ENCODE measurements at places on chromosomes 16 and 17.

DNA sequence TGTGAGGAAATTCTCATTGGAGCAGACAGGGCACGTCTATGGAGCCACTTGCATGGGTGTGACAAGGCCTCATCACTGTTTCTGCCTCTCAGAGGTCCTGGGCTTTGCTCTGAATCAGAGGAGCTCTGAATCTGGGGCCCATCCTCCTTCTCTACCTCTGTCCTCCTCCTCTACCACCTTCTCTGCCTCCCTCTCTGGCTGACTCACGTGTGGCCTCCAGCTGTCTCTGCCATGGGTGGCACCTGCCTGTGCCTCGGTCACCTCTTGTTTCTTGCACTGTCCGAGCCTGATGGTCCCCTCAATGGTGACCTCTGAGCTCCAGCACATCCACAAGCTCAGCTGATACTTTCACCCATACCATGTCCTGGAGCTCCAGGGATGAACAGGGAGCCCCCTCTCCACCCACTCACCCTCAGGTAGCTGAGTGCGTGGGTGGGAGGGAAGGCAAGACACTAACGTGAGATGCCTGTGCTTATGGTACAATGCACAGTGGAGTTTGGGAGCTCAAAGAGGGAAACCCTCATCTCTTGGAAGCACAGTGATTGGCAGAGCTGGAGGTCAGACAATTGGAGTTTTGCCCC is 116.4 kb upstream of the CRHR1 start:
- no peak for DNase-seq

- no peak for DNase-seq
Measured at GRCh38 chr17:60147553-60148223, 2.1 kb upstream of the CA4 start.

GRCh38 chr17:80899402-80900268 is 92.0 kb upstream of the CHMP6 start:
- DNase-seq, result peak; percentile 55

DNA sequence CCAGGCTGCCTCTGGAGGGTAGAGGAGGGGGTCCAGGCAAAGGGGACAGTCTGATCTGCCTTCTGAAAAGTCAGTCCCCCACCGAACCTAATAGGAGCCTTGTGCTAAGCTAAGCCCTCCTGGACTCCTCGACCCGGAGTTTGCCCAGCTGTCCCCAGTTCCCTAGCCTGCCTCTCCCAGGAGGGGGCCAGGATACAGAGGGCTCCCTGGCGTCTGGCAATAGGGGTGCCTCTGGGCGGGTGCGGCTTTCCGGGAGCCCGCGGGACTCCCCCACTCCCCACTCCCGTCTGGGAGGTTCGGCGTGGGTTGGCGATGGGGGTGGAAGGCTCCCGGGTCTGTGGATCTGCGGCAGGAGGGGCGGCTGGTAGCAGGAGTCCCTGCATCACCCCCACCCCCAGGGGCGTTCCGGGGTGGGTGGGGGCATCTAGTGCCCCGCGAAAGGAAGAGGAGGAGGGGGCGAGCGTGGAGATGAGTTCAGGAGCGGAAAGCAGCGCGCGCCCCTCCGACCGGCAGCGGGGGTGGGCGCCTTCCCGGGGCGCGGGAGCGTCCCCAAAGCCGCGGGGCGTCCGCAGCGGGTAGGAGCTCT is 1.2 kb downstream of the GSG1L start:
- DNase-seq, result no peak

DNA sequence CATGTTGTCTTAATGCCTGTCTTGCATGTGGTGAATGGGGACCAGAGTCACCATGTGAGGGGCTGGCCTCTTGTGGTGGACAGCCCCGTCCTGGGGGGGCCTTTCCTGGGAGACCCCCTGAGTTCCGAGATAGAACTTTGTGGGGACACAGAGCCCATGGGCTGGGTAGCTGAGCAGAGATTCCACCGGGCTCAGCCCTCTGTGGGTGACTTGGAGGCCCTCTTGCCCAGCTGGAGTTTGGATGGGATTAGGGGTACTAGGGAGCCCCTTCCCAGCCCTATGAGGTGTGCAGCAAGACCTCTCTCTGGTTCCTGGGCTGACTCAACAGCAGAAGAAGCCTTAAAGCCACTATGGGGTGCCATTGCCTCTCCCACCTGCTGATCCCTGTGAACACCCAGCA is 38.1 kb downstream of the MRC2 start:
- DNase-seq, result no peak

DNA sequence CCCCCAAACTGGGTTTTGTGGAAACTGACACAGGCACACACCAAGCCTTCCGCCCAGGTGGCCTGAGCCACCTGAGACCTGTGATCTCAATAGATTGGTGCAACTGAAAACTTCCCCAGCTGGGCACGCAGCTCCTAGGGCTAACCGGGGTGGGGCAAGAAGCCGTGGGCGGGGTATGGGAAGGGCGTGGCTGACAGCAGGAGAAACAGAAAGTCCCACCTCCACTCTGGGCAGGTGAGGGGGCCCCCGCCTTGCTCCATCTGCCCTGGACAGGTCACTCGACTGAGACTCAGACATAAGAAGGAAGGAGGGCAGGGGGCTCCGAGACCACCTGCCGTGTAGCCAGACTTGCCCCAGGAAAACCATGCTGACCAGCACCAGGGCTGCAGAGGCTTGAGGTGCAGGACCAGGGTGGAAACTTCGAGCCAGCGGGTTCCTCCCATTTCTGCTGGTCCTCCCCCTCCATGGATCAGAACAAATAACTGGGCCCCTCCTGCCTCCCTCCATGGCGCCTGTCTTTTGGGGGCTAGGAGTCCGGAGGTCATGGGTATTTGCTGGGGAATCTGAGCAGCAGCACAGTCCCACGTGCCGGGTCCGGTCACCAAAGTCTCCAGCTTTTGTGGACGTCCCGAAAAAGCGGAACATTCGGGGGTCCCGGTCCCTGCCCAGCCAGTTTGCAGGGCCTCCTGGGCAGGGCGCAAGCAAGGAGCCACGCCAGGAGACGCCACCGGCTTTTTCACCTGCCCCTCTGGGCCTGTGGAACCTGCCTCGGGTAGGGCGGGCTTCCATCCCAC is 1.3 kb downstream of the TIMP2 start:
- DNase-seq, result peak; percentile 59

- DNase-seq, result no peak
Measured at GRCh38 chr17:74054249-74054648, 149.2 kb upstream of the RPL38 start.

- no peak for DNase-seq
Measured at GRCh38 chr17:15112846-15113617, 152.1 kb downstream of the PMP22 start.

GRCh38 chr16:84774810-84775209 is 45.0 kb upstream of the CRISPLD2 start:
- DNase-seq, result no peak

DNA sequence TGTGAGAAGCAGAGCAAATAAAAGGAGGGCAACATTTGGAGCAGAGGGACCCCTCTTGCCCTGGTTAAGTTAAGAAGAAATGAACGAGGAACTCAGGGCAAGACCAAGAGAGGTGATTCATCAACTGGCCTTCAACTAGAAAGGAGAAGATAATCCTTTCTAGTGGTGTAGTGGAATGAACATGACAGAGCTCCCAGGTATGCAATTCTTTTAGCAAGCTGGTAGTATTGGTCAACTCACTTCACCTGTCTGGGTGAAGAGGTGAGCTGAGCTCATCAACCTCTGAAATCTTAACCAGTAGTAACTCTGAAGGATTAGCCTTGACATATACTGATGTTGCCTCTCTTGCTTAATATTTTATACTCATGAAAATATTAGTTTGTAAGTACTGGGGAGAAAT is 1024.7 kb upstream of the GOT2 start:
- no peak for DNase-seq

- DNase-seq, result no peak
Measured at GRCh38 chr17:19398301-19399181, 11.6 kb upstream of the MFAP4 start.

DNA sequence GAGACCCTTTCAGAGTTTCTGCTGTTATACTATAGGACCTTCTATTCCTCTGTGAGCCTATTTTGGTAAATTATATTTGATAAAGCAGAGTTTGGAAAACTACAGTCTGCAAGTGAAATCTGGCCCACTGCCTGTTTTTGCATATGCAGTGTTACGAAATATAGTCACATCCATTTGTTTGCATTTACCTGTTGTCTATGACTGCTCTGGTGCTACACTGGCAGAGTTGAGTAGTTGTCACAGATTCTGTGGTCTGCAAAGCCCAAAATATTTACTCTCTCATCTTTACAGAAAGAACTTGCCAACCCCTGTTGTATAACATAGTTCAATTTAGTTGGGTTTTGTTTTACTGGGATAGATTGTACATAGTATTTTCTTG is 42.3 kb downstream of the TNRC6A start:
- no peak for DNase-seq

DNA sequence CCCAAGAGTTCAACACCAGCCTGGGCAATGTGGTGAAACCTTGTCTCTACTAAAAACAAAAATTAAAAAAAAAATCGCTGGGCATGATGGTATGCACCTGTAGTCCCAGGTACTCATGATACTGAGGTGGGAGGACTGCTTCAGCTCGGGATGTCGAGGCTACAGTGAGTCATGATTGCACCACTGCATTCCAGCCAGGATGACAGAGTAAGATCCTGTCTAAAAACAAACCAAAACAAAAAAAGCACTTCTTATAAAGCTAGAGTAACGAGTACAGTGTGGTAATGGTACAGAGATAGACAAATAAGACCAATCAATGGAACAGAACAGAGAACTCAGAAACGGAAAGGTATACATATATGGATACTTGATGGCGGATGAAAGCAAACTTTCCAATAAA is 4.4 kb downstream of the NSMCE1 start:
- peak; percentile 79 for DNase-seq

GRCh38 chr17:348012-348411 is 4.6 kb downstream of the RPH3AL start:
- no peak for DNase-seq

DNA sequence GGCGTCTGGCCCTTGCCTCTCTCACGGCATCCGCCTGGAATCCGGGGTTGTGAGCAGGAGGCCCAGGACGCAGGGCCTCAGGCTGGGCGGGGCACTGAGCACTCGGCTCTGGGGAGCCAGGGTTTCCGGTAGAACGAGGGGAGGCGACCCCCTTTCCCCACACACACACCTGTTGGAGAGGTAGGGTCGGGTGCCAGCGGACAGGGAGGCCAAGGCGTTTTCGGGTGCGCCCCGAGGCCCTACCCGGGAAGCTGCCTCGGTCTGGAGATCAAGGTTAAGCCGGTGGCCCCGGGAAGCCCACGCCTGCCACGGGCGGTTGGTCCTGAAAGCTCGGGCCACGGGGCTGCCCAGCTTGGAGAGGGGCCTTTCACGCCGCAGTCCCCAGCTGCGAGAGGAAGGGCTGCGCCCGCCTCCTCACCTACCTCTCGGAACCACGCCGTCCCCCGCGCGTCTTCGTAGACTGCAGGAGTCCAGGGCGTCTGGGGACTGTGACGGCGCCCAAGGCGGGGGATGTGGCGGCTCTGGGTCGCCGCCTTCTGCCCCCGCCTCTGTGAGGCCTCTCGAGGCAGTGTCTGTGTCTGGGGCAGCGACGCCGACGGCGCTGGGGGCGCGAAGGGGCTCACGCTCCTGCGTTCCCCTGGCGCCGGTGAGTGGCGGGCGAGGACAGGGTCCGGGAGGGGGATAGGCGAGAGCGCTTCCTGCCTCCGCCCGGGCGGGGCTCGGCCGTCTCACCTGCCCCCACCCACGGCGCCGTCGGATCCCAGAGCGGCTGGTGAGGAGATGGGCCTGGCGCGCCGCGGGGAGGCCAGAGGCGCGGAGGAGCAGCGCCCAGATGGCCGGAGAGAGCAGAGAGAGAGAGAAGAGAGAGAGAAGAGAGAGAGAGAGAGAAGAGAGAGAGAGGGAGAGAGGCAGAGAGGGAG is 20.3 kb upstream of the HOXB9 start:
- DNase-seq, result peak; percentile 74

GRCh38 chr16:10753670-10754069 is 10.0 kb downstream of the NUBP1 start:
- no peak for DNase-seq

DNA sequence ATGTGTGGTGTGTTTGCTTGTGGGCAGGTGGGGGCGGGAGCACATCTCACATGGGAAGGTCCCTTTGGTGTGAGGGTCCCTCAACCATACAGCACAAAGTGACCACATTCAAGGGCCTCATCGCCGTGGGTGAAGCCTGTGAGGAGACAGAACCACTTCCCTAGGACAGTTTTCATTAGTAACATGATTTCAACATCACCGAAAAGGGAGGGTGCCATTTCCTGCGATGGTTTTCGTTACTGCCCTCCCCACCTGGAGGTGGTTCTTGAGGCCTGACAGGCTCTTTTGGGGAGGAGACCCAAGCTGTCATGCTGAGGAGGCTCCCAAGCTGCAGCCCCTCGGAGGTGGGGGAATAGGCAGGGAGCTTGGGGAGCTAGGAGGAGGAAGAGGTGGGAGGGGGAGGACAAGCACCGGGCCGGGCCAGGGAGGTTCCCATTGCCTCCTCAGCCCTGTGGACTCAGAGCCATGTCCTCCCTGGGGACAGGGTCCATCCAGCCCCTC is 9.5 kb downstream of the CD300LB start:
- no peak for DNase-seq

DNA sequence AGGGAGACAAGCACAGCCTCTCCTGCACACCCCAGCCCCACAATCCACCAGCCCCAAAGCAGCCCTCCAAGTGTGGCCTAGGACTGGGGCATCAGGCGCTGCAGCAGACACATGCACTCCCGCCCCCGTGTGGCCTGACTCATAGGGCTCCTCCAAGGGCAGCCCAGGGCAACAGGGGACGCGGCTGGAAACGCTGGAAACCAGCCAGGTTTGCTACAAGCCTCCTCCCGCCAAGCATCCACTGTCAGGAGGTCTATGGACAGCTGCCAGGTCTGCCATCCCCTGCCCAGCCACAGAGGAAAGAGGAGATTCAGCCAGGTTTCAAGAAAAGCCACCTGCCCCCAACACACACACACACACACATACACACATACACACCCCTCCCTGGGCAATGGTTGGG is 25.8 kb downstream of the SRCIN1 start:
- DNase-seq, result peak; percentile 61

DNA sequence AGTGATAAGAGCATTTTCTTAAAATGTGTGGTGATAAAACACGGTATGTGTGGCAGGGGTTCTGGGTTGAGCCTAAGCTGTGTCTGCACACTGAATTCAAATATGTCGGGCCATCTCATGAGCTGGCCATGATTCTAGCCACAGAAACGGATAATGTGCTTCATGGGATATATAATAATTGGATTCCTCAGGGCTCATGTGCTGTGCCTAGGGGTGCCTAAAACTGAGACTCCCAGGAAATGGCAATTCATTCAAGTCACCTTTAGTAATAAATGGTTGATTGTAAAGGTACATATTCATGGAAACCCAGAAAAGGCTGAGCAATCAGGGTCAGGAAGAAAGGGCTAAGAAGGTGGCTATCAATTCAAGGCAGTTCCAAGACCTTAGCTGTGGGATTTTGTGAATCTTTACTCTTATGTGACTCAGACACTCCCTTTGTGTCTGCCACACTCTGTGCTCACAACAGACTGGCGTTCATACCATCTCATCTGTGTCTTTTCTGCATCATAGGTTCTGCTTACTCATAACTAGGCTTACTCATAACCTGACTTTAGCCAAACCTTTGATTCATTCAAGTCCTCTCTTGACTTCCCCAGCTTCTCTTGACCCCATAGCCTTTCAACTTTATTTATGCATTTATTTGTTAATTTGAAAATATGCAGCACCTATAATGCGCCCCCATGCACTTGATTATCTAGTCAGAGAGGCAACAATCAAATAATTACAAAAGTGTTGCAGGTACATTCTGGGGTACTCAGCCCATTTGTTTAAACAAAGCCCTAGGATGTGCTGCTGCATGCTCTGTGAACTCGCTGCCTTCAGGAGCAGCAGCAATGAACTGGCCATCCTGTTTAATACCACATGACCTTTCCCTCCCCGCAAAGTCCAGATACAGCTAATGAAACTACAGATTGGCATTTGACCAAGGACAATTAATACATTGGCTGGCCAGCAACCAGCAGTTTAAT is 28.4 kb upstream of the MED13 start:
- DNase-seq, result peak; percentile 95

Measured in ACHN (cell line).